HS-5 (cell line): ENCODE measurements at places on chromosomes 5 and 9.

DNA sequence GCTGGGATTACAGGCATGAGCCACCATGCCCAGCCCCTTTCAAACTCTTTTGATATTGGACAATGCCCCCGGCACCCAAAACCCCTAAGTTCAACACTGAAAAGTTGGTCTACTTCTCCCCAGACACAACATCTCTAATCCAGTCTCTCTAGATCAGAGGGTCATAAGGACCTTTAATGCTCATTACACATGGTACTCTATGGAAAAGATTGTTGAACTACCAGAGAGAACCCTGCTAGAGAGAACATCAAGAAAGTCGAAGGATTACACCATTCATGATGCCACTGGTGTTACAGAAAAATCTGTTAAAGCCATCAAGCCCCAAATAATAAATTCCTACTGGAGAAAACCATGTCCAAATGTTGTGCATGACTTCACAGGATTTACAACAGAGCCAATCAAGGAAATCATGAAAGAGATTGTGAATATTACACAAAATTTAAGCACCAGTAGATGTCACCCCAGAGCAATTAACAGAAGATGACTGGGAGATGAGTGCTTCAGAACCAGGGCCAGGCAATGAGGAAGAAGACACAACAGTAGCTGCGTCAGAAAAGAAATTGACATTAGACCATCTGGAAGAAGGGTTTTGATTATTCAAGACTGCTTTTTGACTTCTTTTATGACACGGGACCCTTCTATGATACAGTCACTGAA is 28.3 kb upstream of the NIPAL4 start:
- peak; percentile 31 for DNase-seq

DNA sequence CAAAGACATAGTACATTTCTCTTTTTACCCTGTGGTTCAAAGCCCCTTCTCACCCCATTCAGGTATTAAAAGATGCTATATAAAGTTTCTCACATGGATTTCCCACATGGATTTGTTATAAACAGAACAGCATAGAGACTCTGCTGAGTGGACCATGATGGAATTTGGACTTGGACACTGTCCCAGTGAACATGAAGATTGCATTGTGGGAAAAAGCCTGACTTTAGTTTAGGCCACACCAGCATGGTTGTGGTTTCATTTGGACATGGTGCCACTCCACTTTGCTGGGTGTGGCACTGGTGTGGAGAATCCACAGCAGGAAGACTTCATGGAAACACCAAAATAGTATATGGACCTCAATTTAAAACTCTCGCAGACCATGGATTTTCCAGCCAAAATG is 124.6 kb downstream of the ARHGAP26 start:
- DNase-seq: no peak

GRCh38 chr9:126638571-126639132 is 24.9 kb downstream of the LMX1B start:
- DNase-seq: no peak

DNA sequence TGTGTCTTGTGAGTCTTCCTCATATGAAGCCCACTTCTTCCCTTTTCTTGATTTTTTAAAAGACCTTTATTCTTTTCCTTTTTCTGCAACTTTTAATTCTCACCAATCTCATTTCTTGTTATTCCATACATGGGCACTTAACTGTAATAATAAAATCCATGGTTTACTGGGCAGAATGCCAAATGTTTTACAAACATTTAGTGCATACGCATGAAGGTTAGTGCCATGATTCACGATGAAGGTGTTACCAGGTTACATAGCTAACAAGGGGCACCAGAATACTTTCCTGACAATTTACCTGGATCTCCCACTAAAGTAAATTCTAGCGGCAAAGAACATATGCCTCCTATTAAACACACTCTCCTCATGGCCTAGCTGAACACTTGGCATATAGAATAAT is 28.5 kb downstream of the MAN2A1 start:
- DNase-seq: no peak

DNA sequence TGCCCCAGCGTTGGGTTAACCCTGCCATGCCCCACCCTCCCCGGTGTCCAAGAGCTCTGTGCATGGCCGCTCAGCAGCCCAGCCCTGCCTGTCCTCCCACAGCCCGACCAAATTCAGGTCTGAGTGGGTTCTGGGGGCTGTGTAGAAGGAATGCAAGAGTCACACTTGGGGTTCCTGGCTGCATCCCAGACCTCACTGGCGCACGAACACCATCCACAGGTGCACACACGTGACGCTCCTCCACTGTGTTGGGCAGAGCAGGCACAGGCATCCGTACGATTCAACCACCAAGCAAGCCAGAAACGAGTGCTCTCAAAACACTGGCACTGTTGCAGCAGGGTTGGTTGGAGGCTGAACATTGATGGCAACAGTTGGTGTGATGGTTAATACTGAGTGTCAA is 93.9 kb downstream of the OLFM1 start:
- no peak for DNase-seq

DNA sequence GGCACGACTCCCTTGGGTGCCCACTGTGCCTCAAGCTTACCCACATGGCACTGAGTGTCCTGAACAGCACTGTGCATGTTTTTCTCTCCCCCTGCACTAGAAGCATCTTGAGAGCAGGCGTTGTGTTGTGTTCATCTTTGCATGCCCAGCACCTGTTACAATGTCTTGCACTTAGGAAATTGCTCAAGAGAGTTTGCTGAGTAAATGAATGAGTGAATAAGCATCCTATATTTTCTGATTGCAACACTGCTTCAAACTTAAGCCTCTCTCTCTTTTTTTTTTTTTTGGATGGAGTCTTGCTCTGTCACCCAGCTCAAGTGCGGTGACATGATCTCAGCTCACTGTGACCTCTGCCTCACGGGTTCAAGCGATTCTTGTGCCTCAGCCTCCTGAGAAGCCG is 94.5 kb downstream of the LMNB1 start:
- DNase-seq: no peak

DNA sequence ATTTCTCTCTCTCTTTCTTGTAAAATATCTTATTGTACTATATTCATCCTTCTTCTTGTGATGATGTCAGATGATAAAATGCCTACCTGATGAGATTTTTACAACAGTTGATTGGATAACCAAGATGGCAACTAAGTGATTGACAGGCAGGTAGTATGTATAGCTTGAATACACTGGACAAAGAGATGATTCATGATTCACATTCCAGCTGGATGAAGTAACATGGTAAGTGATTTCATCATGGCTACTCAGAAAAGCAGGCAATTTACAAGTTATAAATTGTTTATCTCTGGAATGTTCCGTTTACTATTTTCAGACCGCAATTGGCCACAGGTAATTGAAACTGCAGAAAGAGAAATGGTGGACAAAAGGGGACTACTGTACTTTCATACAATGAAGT is 1471.7 kb upstream of the C9orf72 start:
- DNase-seq: peak; percentile 33

GRCh38 chr5:25862276-25862675 is 1176.1 kb downstream of the CDH9 start:
- no peak for DNase-seq

DNA sequence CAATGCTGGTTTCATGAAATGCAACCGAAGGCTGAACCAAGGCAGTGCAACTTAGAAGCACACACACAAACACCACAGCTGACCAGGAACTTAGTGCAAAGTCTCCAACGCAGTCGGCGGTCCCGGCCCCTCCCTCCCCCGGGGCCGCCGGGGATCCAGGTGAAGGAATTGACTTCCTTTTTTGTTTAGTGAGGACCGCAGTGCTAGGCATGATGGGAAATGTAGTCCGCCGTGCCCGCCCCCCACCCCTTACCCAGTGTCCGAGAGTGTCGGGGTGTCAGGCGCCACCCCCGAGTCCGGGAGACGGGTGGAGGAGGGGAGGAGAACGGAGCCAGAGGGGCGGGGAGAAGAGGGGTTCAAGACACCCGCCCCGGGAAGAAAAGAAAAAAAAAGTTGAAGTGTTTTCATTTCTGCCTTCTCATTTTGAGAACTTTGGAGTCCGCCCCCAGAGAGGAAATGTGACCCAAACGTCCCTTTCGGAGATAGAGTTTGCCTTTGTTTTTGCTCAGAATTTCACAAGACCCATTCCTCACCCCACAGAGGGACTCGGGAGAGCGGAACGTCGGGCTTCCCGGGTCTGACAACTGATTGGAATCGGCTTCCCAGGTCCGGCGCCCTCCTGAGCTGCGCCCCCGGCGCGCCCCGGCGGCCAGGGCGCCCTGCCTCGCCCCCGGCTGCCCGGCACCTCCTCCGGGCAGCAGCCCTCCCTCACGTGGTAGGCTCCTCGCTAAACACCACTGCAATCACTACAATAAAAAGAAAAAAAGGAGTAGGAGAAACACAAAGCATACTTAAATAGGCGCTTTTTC is 2.0 kb downstream of the IER5L start:
- DNase-seq: peak; percentile 68

GRCh38 chr5:148342371-148343045 is 7.1 kb downstream of the SPINK9 start:
- DNase-seq: no peak

GRCh38 chr5:65366655-65367054 is 115.1 kb downstream of the ADAMTS6 start:
- DNase-seq: no peak

GRCh38 chr9:36123515-36123914 is 13.0 kb upstream of the GLIPR2 start:
- no peak for DNase-seq

DNA sequence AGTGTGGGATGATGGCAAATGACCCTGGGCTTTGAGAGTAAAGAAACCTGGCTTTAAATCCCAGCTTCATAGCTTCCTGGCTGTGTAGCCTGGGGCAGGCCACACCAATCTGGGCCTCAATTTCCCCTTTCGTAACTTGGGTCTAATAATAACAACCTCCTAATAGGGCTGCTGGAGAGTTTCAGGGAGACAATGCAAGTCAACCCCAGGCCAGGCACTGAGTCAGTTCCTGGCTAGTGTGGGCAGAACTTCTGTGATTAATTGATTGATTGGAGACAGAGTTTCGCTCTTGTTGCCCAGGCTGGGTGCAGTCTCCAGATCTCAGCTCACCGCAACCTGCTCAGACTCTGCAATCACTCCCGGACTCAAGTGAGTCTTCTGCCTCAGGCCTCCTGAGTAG is 3.3 kb upstream of the SH2D3C start:
- no peak for DNase-seq

DNA sequence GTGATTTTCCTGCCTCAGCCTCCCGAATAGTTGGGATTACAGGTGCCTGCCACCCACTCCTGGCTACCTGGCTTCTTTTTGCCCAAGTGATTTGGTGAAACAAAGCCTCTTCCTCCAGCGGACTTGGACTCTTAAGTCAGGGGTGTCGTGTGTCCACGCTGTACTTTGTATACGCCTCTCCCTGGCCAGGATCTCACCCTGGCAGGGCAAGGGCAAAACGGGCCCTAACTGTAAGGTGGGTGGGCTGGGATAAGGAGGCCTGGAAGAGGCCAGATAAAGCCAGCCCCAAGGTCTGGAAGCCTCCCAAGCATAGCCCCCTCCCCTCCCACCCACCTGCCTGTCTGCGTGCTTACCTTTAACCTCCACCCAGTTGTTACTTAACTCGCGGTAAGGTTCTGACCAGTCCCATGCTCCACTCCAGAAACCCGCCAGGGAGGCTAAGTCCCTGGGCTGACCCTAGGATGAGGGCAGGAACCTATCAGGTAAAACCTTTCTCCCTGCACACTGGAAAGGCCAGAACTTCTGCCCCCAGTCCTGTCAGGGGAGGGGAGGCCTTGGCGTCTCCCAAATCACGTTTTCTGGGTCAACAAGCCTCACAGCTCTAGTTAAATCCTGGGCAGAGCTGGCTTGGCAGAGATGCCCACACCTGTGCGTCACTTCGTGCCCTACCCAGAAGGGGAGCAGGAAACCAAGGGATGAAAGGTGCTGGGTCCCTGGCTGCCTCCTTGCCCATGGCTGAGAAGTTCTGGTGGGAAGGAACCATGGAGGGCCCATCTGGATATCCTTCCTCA is 8.4 kb downstream of the CDK9 start:
- no peak for DNase-seq

DNA sequence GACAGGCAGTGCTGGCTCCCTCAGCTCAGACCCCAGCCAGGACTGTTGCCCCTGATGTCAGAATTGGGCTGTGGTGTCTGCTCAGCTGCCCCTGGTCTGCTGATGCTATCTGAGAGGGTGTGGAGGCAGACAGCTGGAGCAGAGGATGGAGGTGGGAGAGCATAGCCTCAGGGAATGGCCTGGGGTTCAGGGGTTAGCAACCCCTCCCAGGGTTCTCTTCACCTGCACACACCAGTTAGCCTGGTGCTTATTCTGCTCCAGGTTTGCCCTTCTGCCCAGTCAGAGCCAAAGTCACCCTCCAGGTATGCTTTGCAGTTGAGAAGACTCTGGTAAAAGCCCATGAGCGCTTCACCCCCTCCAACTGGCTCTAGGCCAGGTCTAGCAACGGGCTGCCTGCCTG is 109.8 kb downstream of the SAXO1 start:
- DNase-seq: no peak

DNA sequence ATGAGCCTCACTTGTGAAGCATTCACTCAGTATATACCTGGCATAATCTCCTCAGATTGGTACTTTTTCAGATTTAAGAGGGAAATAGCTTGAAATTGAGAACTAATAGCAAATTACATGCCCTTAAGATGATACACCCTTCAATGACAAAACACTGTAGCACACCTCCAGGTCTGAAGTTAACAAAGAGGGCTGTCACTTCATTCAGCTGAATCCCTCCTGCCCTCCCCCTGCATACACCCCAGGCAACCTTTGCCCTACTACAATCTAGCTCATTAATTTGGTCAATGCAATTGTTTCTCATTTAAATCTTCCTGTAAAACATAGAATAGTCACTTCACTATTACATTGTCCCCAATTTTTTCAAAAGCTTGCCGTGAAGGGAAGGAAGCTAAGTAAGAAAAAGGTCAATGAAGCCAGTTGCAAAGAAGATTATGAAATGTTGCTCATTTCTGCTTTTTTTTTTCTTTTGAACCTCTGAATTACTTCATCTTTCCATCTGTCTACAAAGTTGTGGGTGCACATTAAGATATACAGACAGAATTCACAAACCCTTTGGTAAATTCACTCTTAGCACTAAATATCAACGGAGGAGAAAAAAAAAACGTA is 294.8 kb upstream of the PTGER4 start:
- DNase-seq: no peak

DNA sequence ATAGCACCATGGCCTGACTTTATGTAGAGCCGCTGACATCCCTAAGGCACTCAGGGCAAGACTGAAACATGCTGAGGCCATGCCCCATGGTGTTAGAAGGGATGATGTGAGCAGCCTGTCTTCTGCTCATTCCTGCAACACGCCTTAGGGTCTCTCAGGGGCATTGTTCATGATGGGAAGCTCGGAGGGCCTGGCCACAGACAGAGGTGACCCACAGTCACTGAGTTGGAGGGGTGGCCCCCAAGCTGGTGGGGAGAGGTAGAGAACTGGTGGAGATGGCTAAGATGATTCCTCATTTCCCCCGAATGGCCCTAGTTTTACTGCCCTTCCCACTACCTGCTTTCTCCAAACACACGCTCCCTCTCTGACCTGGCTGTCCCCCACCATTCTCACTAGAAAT is 135.2 kb downstream of the BARX1 start:
- DNase-seq: no peak

DNA sequence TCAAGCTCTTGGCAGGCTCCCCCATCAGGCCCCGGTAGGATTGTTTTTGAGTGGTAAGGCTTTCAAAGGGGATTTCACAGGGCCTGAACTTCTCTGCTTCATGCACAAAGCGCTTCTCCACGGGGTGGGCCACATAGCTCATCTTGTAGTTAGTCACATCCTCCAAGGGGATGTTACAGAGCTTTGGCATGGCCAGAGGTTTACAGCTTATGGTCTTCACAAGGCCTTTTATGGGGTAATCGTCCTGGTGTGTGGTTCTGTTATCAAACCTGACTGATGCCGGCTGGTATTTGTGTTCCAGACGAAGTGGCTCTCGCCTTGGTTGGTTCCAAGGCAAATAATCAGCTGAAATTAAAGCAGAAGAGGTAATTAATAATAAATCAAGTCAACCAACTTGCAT is 104.3 kb downstream of the SAXO1 start:
- no peak for DNase-seq
